ENCODE measurements at places on chromosomes 5 and 9.

DNA sequence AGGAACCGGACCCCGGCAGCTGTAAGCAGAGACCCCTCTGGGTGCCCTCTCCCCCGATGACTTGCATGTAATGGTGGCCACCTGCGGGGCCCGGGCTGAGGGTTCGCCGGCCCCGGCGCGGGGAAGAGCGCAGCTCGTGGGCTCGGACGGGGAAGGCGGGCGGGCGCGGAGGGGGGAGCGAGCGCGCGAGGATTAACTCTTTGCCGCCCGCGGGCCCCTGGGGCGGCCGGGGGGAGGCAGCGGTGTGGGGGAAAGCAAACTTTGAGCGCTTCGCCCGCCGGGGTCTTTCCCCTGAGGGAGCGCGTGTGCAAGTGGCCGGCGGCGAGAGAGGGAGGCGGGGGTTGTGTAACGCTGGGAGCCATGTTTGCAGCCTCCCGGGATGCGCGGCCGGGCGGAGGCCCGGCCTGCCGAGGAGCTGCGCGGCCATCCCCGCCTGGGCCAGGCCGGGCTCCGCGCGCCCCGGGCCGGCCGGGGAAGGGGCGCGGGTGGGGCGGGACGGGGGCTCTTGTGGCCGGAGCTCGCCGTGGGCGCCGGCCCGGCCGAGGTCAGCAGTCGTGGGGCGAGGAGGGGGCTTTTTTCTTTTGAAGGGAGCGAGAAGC, 547 bp downstream of the ANP32B start:
- DNase-seq, result peak; percentile 61

DNA sequence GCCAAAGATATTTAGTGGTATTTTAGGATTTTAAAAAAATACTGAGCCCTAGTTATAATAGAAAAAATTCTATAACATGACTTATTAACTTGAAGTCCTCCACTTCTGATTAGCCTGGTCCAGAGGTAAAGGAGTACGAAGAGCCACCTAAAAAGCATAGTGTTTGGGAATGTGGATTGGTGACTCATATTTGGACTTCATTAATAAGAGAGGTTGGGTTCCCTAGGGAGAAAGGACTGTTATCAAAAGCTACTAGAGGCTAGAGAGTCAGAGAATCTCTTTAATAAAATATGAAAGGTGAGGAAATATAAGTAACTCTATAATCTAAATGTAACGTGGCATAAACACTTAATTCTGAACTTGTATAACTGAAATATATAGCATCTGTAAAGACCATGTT, 180.7 kb upstream of the TARS1 start:
- DNase-seq, result no peak

GRCh38 chr5:58231041-58231440, 228.8 kb downstream of the PLK2 start:
- DNase-seq, result no peak

DNA sequence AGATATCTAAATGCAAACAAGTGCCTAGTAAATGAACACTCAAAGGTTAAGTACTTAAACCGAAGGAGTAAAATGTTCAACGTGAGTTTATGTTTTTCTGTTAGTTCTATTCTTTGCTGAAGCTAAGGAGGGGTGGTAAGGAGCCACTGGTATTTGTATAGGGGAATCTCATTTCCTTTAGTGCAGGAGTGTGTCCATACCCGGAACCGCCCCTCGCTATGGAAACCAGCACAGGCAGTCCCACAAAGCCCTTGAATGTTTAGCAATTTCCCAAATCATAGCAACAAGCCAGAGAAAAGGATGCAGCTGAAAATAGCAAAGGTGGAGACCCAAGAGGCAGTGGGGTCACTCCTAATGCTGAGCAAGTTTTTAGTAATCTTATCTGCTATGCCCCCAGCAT, 78.8 kb upstream of the STK32A start:
- no peak for DNase-seq

- no peak for DNase-seq
These were observed 78.4 kb downstream of the ZNF354C start for GRCh38 chr5:179138568-179138925.

DNA sequence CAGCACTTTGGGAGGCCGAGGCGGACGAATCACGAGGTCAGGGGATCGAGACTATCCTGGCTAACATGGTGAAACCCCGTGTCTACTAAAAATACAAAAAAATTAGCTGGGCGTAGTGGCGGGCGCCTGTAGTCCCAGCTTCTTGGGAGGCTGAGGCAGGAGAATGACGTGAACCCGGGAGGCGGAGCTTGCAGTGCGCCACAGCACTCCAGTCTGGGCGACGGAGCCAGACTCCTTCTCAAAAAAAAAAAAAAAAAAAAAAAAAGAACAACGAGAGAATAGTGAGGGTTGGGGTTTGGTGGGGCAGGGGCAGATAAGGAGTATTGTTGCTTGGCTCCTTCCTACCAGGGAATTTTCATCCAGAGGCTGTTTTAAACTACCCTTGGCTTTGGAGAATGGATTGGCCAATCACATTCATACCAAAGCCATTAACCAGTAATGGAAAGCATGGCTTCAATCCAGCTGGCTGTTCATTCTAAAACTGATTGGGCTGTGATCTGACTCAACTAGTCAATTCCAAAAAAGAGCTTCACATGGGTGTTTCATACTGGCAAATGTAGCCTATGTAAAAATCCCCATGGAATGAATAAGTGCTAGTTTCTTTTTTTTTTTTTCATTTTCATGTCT, 64.4 kb downstream of the PLCXD3 start:
- no peak for DNase-seq

GRCh38 chr9:137673886-137674285, 55.1 kb downstream of the EHMT1 start:
- DNase-seq, result no peak

- DNase-seq, result no peak
These were observed 366.9 kb upstream of the ZNF608 start for GRCh38 chr5:125113328-125113727.
